ENCODE measurements at places on chromosomes 6 and 20. TPM values are rescaled to one million over a fixed set of nuclear protein-coding genes. Genes with fewer than 3 reads are reported as not detected.
A peak's percentile ranks its signal among the peaks of the same experiment; 100 is the strongest.

- DNase-seq: no peak
These were observed 19.0 kb upstream of the AVP start for GRCh38 chr20:3103369-3104032.

DNA sequence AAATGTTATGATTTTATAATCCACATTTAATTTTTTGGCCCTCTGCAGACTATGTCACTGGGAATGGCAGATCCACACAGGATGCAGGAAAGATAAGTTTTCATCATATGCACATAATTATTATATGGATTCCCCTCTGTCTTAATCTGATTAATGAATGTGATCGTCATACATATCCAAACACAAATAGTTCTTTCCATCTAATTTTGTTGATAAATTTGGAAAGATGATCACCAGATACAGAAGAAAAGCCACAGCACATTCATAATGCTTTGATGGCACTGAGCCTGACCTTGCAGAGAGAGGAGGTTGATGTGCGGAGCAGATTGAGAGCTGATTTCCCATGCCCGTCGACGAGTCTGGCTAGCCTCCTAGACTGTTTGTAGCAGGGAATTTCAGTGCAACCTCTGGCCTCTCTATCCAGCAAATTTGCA is 471.5 kb downstream of the EPM2A start:
- no peak for DNase-seq

DNA sequence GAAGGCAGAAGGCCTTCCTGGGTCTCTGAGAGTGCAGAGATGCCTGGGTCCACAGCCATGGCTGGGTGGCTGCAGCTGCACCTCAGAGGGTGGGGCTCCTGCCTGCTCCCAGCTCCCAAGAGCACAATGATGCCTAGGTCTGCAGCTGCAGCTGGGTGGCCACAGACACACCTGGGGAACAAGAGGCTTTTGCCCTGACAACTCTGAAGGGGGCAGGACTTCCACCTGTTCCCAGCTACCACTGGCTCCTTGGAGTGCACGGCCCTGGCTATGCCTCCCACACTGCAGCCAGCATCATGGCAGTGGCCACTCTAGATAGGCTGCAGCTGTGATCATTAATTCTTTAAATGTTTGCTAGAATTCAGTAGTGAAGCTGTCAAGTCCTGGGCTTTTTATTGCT is 511.3 kb downstream of the ADGRB3 start:
- DNase-seq: no peak

DNA sequence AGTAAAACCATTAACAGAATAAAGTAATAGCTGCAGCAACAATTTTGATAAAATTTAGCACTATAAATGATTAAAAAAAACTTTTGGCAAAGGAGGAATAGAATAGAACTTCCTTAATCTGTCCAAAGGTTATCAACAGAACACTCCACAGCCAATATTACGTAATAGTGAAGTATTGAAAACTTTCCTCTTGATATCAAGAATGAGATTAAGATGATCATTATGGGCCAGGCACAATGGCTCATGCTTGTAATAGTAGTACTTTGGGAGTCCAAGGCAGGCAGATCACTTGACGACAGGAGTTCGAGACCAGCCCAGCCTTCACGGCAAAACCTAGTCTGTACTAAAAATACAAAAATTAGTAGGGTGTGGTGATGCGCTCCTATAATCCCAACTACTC is 26.0 kb downstream of the SOBP start:
- DNase-seq: no peak

DNA sequence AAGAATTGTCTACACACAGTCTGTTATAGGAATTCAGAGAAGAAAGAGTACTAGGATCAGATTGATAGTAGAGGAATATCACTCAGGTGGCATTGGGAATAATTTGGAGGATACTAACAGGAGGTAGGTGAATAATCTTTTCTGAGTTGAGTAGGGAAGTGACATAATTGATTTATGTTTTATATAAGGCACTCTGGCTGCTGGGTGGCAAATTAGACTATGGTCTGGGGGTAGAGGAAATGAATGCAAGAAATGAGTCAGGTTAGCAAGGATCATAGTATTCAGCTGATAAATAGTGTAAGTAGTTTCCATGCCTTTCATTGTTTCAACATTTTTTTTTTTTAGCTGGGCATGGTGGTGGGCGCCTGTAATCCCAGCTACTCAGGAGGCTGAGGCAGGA is 113.3 kb downstream of the CDKAL1 start:
- DNase-seq: no peak

GRCh38 chr20:47776639-47777038 is 8.6 kb downstream of the SULF2 start:
- DNase-seq: no peak

- DNase-seq: peak; percentile 47
These were observed 184.3 kb upstream of the PMEPA1 start for GRCh38 chr20:57894096-57894495.

DNA sequence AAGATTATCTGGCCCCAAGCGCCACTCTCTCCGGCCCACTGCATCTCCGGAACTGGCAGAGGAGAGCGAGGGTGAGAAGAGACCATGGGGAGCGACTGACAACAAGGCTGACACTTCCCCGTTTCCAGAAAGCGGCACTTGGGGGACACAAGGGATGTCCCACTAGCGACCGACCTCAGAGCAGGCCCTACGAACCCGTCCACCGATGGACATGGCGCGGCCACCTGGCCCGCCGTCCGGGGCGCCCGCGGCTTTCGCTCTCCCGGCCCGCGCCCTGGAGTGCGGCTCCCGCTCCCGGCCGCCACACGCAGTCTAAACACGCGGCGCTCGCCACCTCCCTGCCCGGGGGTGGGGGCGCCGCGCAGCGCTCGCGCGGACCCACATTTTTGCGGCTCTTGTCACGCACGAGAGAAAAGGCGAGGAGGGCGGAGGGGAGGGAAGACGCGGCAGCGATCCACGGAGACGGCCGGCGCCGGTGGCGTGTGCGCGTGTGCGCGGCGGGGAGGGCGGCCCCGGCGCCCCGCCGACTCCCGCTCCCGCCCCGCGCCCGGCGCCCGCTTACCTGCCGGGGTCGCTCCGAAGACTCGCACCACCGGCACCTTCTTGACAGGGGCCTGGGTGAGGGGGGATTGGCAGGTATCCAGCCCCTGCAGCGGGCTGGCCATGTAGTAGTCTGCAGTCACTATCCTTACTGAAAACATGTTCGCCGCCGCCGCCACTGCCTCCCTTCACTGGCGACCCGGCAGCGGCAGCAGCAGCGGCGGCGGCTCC is 645 bp downstream of the REV3L start:
- DNase-seq: peak; percentile 79

GRCh38 chr20:10634211-10634610 is 39.6 kb downstream of the JAG1 start:
- DNase-seq: no peak

DNA sequence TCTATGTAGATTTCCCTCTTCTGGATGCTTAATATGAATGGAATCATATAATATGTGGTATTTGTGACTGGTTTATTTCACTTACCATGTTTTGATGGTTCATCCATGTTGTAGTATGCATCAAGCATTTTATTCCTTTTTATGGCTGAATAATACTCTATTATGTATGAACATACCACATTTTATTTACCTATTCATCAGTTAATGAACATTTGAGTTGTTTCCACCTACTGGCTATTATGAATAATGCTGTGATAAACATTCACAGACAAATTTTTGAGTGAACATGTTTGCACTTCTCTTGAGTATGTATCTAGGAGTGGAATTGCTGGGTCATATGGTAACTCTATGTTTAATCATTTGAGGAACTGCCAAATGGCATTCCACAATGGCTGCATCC is 14.9 kb upstream of the ZNF451 start:
- no peak for DNase-seq

DNA sequence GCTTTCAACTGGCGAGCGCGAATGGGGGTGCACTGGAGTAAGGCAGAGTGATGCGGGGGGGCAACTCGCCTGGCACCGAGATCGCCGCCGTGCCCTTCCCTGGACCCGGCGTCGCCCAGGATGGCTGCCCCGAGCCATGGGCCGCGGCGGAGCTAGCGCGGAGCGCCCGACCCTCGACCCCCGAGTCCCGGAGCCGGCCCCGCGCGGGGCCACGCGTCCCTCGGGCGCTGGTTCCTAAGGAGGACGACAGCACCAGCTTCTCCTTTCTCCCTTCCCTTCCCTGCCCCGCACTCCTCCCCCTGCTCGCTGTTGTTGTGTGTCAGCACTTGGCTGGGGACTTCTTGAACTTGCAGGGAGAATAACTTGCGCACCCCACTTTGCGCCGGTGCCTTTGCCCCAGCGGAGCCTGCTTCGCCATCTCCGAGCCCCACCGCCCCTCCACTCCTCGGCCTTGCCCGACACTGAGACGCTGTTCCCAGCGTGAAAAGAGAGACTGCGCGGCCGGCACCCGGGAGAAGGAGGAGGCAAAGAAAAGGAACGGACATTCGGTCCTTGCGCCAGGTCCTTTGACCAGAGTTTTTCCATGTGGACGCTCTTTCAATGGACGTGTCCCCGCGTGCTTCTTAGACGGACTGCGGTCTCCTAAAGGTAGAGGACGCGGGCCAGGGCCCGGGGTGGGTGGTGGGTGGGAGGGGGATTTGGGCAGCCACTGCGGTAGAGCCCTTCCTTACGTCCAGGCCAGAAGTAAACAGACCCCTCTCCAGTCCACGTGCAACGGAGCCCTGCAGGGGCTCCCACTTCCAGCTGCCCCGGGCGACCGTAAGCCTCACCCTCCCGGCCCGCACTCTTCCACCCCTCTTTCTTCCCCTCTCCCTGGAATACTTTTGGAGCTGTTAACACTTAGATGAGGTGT is 998 bp downstream of the BMP2 start:
- peak; percentile 79 for DNase-seq

GRCh38 chr20:44526129-44526528 is 4.3 kb upstream of the SERINC3 start:
- DNase-seq: no peak

- DNase-seq: no peak
These were observed 27.2 kb downstream of the VEGFA start for GRCh38 chr6:43796903-43797890.

- no peak for DNase-seq
These were observed 402.1 kb upstream of the CHD6 start for GRCh38 chr20:42020316-42020715.

DNA sequence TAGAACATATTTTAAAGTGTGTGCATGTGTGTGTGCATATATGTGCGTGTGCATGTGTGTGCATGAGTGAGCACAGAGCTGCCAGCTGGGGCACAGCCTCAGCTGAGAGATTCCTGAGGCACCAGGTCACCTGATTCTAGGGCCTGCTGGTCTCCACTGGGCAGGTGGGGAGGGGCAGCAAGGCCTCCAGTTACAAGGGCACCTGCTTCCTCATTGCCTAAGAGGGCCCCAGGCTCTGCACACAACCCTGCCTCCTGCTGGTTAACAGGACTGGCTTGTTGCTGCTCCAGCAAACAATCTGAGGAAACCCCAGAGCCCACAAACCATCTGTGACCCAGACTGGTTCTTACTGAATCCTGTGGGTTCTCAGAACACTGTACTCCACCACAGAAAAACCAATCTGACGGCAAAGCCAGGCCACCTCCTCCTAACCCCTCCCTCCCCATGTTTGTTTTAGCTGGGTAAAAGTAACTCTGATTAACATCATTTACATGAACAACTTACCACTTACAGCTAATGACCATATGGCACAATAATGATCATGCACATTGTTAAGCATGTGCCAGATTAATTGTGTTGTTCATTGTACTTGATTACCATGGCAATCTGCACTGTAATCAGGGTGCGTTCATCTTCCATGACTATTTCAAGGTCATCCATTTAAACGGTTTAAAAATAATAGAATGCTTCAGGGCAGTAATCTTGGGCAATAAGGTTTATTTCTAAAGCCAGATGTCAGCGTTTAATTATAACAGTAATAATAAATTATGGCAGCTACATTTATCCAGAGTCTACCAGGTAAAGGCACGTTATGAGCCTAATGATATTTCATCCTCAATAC is 23.1 kb upstream of the UBE2J1 start:
- DNase-seq: peak; percentile 86

- no peak for DNase-seq
These were observed 39.7 kb upstream of the TMEM170B start for GRCh38 chr6:11497881-11498280.

- no peak for DNase-seq
These were observed 79.8 kb downstream of the QKI start for GRCh38 chr6:163494279-163494727.

DNA sequence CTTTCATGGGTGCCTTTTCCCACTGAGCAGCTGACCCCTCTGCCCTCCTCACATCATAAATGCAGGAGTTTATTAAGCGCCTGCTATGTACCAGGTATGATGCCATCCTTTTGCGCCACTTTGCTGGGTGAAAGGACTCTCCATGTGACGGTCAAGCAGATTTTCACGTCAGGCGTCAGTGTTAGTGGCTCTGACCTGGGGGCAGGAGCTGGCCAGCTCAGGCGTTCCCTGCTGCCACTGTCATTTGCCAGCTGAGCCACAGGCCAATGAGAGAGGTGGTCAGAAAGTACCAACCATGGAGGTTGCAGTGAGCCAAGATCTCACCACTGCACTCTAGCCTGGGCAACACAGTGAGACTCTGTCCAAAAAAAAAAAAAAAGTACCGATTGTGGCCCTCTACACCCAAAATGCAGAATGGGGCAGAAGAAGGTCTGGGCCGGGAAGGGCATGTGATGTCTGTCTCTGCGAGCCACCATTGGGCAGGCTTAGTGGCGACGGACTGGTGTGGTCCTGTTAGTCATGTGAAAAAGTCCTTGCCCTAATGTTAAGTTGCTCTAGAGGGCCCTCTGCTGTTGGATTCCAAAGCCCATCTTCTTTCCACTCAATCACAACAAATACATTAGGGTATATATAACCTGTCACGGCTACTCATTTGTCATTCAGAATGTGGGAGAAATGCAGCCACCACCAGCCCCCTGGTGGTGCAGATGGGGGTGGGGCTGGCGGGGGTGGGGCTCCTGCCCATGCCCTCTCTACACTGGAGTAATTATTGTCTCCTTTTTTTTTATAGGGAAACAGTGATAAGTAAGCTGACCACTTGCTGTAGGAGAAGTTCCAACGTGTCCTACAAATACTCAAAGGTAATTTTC is 18.4 kb upstream of the SLC22A1 start:
- DNase-seq: peak; percentile 44

DNA sequence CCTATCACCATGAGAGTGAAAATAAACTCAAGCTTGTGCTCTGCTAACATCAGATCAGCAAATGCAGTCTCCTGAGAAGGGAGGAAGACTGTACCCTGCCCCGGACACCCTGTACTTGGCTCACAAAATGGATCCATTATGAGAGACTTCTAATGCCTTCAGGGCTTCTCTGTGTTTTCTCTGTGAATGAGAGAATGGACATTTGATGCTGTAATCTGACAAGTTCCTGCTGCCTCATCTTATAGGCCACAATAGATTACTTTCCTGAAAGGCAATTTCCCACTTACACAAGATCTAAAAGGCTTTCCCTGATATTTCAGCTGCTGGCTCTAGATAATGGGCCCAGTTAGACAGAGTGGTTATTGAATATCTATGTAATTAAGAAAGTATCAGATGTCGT is 117.2 kb downstream of the OTOR start:
- no peak for DNase-seq

GRCh38 chr6:39280247-39280731 is 33.9 kb downstream of the KCNK17 start:
- DNase-seq: no peak

- DNase-seq: no peak
These were observed 38.2 kb downstream of the MYLIP start for GRCh38 chr6:16166871-16167608.

GRCh38 chr6:111714416-111715270 is 109.0 kb upstream of the TRAF3IP2 start:
- DNase-seq: no peak

The PCK1 gene
- total RNA-seq: 0.48 TPM

The GNL1 gene
- 19.6 TPM for total RNA-seq

The NKX2-4 gene
- total RNA-seq: not detected

The ZC2HC1B gene
- not detected for total RNA-seq

The SNRPB2 gene
- 27.7 TPM for total RNA-seq

The PPP1R10 gene
- total RNA-seq: 30.0 TPM

The SRSF3 gene
- 148 TPM for total RNA-seq

The BFSP1 gene
- 0.83 TPM for total RNA-seq

The TREML2 gene
- total RNA-seq: 0.22 TPM
